ENCODE measurements at places on chromosomes 1 and 21.

- no peak for DNase-seq
Observed at GRCh38 chr1:56872597-56872996, 18.0 kb downstream of the C8A start.

DNA sequence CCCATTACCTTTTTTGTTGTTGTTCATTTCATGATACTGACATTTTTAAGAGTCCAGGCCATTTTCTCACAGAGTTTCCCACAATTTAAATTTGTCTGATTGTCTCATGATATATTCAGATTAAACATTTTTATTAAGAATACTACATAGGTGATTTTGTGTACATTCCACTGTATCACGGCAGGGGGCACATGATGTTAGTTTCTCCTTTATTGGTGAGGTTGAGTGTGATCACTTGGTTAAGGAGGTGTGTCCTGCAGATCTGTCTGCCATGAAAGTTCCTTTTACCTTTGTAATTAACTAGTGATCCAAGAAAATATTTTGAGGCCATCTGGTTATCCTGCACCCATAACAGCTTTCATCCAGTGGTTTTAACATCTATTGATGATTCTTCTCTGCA lies 11.8 kb downstream of the RTCA start:
- no peak for DNase-seq

GRCh38 chr1:150762552-150762951 lies 3.0 kb downstream of the CTSS start:
- no peak for DNase-seq

GRCh38 chr1:207244409-207244801 lies 77.1 kb upstream of the CD55 start:
- no peak for DNase-seq

DNA sequence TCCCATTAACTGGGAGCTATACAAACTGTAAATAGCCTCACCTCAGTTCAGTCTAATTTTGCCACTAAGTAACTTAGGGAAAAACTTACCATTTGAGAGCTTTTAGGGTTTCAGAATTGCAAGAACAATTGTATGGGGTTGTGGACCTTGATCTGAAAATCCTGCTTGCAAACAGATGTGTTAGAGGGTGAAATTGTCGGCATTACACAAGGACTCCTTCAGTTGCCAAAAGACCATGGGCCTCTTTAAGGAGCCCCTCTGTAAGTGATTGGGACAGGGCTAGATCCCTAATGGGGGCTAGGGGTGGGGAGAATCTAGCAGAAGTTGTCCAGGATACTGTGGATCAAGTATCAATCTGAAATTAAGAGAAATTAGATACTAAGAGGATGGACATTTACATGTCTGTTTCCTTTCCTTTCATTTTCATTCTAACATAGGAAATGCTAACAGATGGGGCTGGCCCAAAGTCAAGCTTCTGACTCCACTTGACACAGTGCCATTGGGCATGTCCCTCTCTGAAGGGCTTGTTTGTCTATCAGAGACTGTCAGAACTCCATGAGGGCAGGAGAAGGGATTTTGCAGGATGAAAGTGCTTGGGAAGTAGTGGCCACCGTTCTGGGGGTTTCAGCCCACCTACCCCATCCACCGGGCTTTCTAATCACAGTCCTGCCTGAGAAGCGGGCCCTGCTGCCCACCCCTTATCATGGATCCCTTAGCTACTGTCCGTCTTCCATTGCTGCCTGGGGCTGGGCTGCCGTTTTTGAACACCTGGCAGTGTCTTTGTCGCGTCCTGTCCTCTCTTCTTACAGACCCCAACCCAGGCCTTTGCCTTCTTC lies 54.7 kb downstream of the STUM start:
- DNase-seq = no peak

- no peak for DNase-seq
Observed at GRCh38 chr1:37148663-37149062, 114.3 kb upstream of the GRIK3 start.

DNA sequence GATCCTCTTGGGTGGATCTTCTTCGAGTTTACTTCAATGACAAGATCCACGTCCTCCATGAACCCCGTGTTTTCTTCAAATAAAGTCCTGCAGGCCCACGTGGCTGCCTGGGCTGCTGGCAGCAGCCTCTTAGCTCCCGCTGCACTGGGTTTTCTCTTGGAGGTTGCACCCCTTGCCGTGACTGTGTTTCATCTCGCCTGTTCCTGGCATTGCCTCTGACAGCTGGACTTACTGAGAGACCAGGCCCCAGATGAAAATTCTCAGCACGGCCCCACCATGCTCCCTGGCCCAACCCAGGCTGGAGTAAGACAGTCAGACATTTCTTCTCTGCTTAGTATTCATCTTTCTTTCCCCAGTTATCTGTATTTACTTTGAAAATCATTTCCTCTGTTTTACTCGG lies 274.8 kb upstream of the RUNX1 start:
- no peak for DNase-seq

DNA sequence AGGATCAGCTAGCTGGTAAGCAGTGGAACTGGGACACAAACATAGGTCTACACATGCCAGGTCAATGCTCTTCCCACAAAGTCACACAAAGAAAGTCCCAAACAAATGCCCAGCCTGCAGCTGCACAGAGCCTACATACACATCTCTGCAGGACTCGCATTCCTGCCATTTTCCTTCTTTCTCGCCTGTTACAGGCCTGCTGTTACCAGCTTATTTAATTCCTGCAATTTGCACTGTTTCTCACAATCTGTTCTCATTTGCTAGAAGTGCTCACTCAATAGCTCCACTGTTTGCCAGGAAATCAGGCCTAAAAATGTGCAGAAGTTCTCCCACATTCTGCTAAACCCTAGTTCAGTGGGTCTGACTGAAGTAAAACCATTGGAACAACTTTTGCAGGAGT lies 362.6 kb upstream of the C1orf87 start:
- DNase-seq = no peak

- DNase-seq = no peak
Observed at GRCh38 chr1:242731446-242731845, 206.9 kb upstream of the PLD5 start.

- DNase-seq = no peak
Observed at GRCh38 chr1:4673494-4673893, 19.1 kb downstream of the AJAP1 start.

DNA sequence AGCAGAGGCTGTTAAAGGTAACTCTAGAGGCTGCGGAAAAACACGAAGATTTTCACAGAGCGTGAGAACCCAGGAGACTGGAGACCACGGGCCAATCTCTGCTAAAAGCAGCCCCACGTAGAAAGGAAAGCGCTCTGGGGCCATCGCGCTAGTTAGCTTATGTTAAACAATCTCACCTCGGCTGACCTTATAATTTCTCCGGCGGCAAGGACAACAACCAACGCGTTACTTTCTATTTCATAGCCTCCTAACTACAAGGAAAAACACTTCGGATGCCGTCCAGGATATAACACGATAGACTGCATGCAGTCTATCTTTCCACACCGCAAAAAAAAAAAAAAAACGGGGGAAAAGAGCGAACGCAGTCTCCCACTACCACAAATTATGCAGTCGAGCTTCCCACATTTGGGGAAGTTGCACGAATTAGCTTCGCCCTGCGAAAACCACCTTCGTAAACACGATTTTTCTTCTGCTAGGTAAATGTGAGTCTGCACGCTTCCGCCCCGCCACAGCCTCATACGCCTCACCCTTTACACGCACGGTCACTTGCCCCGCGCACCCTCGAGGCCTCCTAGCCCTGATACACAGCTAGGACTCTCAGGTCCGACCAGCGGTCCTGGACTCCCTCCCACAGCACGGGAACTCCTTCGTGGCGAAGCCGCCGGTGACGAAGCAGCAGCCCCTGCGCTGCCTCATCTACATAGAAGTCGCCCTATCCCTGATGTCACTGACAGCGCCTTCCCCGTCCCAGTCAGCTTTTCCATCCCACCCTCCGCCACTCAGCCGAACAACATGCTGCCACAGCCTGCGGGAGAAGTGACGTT lies 87.8 kb downstream of the PRKAB2 start:
- DNase-seq = no peak

DNA sequence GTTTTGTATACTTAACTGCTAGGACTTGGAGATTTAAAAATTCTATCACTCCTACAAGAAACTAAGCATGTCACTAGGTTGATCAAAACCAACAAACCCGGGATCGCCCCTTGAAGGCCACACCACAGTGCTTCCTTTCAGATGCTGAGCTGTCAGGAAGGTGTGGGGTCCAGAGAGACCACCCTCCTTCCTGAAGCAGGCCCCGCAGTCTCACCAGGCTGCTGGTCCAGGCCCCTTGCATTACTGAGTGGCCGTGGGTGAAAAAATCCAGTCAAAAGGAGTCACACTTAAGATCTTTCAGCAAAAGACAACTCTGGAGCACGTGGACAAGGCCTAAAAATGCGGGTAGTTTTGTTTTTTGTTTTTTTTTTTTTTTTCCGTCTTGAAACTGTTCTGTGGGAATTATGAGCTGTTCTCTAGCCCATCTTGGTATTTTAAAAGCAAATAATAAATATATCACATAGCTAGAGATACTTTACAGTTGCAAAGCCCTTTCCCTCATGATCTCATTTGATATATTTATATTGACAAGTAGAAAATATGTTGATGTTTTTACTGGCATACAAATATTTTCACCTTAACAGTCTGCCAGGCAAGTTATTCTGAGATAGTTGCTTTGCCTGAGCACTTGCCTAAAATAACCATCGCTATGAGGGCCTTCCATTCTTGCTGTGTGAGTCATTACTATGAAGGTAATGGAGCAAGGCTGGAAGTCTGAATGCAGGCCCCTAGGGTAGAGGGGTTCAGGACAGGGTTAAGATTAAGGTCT lies 73.1 kb upstream of the EDEM3 start:
- no peak for DNase-seq

GRCh38 chr1:160625725-160626498 lies 20.9 kb downstream of the SLAMF1 start:
- DNase-seq = no peak

DNA sequence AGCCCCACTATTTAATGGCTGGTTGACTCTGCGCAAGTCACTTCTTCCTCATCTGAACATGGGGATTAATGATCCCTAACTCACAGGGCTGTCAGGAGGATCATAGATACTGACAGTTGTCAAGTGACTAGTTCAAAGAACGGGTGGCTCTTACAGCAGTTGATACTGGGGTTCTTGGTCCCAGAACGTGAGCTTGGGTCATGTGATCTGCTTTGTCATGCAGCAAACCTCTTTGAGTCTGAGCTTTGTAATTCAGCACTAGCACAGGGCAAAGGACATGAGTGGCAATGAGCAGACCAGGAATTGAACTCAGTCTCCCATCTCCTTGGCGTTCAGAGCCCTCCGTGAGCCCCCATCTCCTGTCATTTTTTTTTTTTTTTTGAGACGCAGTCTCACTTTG lies 64.4 kb downstream of the TRABD2B start:
- no peak for DNase-seq
